ENCODE measurements at places on chromosomes 1 and 21. TPM values are rescaled to one million over a fixed set of nuclear protein-coding genes. Genes with fewer than 3 reads are reported as not detected.

GRCh38 chr21:15753741-15754140, 24.0 kb downstream of the USP25 start:
- DNase-seq = no peak
- no peak overlapping the region for H3K4me3 ChIP-seq
- no peaks in the 10 kb centered on the region for H3K36me3 ChIP-seq
- no peaks in the 10 kb centered on the region for H3K27me3 ChIP-seq
- H3K4me1 ChIP-seq = peaks cover 32% of the 10 kb centered on the region

DNA sequence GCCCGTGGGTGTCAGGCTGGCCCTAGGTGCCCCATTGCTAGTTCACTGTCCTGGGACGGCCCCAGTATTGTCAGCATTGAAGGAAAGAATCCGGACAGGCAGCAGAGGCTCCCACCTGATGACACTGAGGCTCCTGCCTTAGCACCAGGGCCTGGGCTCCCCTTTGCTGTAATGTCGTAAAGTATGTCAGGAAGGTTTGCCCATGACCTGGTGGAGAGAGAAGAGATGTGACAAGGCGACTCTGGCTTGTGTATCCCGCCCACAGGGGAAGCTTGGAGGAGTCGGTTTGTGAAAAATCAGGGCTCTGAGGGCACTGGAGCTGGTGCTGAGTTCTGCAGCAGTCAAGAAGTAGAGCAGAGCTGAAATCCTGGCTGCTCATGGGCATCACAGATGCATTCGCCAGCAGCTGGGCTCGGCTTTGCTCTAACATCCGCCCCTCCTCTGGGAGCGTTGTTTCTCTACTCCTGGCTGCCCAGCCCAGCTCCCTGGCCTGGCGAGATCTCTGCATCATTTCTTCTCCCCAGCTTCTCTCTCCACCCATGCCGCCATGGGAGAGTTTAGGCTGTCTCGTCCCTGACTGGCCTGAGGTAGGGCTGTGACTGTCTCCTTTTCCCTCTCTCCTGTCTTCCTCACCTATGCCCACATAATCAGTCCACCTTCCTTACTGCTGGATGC, 74.1 kb downstream of the ADARB1 start:
- no peak overlapping the region for H3K27ac ChIP-seq
- no peaks in the 10 kb centered on the region for H3K27me3 ChIP-seq
- H3K4me3 ChIP-seq = no peak overlapping the region

The KRTAP22-1 gene
- total RNA-seq = not detected

GRCh38 chr1:23865543-23865930, 2.6 kb downstream of the FUCA1 start:
- no peak overlapping the region for H3K27ac ChIP-seq
- no peak for DNase-seq
- no peaks in the 10 kb centered on the region for H3K27me3 ChIP-seq
- H3K4me3 ChIP-seq = no peak overlapping the region
- peaks cover 21% of the 10 kb centered on the region for H3K4me1 ChIP-seq

- no peak overlapping the region for H3K4me3 ChIP-seq
- H3K36me3 ChIP-seq = no peaks in the 10 kb centered on the region
- DNase-seq = no peak
- H3K27me3 ChIP-seq = no peaks in the 10 kb centered on the region
- H3K4me1 ChIP-seq = no peaks in the 10 kb centered on the region
- H3K27ac ChIP-seq = no peak overlapping the region
Measured at GRCh38 chr1:32969566-32969965, 5.0 kb upstream of the RNF19B start.
